Lung (tissue), 17 donors: ENCODE measurements at places on chromosomes 5 and 9. TPM values are rescaled to one million over a fixed set of nuclear protein-coding genes. Genes with fewer than 3 reads are reported as not detected.

Gene SMIM15
- total RNA-seq, result 50.3 TPM

DNA sequence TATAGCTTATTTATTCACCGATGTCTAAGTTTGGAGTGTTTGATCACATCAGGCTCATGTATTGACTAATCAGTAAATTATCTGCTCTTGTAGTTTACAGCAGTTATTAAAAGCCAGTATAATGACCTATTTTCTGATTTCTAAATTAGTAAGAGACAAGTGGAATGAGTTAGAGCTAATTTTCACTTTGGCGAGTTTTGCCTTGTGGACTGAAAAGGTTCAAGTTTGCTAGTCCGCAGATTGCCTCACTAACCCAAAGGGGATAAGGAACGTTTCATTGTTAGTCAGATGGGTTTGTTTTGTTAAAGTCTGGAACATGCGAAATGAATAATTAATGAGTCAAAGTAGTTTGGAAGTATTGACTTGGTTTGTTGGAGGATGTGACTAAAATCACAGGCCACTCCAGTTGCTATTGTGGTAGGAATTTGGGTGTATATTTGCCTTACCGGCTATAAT, 40.1 kb downstream of the SMARCA2 start:
- no peak for DNase-seq

Gene PDCD1LG2
- total RNA-seq, result 1.8 TPM

Gene SCGB3A2
- total RNA-seq, result 4,264 TPM

Gene IL7R
- 47.6 TPM for total RNA-seq

Gene PDE6A
- total RNA-seq, result not detected
